ENCODE measurements at places on chromosomes 12 and 14.

DNA sequence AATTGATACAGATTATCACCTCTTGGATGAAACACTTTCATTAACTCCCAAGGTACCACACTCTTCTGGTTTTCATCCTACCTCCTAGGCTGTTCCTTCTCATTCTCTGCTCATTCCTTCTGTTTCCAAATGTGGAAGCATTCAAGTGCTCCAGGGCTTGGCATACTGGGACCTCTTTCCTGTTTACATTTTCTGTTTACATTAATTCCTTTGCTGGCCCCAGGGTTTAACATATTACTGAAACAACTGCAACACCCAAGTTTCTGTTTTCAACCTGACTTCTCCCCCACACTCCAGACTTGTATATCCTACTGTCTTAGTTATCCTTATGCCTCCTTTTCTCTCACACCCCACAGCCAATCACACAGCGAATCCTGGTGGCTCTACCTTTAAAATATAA, 386.3 kb upstream of the GARIN6 start:
- no peak for DNase-seq

- DNase-seq = no peak
Observed at GRCh38 chr12:92359581-92360209, 214.0 kb upstream of the BTG1 start.

DNA sequence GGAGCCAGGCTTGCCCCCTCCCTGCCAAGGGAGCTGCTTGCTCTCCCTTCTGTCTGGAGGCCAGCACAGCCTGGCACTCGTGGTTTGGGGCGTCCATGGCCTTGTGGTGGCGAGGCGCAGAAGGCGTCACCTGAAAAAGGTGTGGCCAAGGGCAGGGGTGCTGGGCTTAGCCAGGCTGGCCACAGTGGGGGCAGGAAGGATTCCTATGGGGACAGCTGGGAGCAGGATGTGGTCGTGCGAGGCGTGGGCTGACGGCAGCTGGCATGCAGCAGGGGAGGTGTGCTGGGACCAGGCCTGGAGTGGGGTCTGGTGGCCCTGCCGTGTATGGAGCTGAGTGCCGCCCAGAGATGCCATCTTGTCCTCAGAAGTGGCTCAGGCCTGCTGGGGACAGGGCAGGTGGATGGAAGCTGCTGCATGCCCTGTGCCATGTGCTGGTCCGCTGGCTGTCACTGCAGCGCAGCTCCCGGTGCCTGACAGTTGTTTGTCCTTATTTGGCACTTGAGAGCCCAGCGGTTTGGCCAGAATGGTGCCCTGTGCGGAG, 30.0 kb downstream of the SH2B3 start:
- DNase-seq = no peak

DNA sequence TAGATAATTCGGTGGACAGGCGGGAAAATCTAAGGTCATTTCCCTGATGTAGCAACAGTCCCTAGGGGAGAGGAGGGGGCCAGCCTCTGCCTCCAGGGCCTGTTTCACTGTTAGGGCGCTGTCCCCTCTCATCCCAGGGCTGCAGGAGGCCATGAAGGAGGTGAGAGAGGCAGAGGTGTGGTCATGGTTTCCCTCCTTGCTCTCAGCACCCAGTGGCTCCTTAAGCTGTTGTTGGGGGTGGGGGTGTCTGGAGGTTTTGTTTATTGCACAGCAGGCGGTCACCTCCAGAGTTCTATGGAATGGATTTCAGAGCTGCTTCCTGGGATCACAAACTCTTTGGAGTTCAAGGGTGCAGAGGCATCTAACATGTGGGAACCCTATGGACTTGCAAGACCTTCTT, 212.5 kb upstream of the RTL1 start:
- DNase-seq = no peak

GRCh38 chr12:95545303-95545702, 6.0 kb downstream of the USP44 start:
- no peak for DNase-seq

- DNase-seq = peak; percentile 4
Observed at GRCh38 chr14:71013551-71014192, 106.4 kb downstream of the PCNX1 start.

- no peak for DNase-seq
Observed at GRCh38 chr12:110234755-110235154, 46.3 kb upstream of the ATP2A2 start.

DNA sequence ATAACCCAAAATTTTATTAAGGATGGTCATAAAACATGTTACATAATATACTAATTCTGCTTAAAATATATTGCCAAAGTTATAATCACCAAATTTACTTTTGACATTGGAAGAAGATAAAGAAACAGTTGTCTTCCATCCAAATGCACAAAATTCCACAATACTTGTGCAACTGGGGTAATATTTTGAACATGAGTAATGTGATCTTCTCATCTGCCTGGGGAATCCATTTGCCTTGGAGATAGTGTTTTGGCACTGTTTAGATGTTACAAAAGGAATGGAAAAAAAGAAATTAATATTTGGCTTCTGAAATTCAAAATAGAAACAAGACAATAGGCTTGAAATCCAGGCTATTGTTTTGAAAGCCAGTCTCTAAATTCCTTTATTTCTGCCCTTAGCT, 9.1 kb downstream of the GPR19 start:
- DNase-seq = no peak

DNA sequence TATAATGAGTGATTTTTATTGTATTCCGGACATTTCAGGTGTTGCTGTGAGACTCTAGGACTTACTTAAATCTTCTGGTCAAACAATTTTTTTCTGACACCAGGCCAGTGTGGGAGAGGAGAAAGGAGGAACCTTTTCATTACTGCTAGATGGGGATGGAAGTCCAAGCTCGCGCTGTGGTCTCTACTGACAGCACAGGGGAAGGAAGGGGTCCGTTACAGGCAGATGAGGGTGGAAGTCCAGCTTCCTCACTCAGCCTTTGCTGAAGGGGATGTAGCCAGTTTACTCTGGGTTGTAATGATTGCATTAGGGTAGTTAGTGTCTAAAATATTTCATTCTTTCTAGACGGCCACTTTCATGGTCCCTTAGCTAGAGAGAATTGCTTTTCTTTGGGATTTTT, 26.3 kb upstream of the ST8SIA1 start:
- no peak for DNase-seq

DNA sequence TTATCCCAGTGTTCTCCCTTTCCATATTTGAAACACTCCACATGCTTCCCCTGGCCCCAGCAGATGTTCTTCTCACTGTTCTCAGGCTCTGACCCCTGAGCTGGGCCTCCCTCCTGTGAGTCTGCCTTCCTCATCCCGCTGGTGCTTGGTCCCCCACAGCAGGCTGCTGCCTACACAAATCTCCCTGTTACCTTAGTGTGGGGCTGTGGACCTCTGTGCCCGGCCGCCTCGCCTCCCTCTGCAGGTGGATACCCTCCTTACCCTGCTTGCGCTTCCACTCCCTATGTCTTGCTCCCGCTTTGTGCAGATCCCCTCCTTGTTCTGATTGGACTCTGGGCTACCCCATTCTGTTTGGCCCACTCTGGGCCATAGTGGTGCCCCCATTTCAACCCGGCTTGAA, 6.9 kb downstream of the DERA start:
- no peak for DNase-seq

- DNase-seq = no peak
Observed at GRCh38 chr12:127607146-127607725, 659.7 kb upstream of the TMEM132C start.

- no peak for DNase-seq
Observed at GRCh38 chr14:50040401-50040775, 76.0 kb downstream of the VCPKMT start.

GRCh38 chr12:66852091-66852490, 173.2 kb upstream of the GRIP1 start:
- DNase-seq = no peak

- DNase-seq = peak; percentile 5
Observed at GRCh38 chr14:45526715-45527549, 273.9 kb upstream of the MIS18BP1 start.

- no peak for DNase-seq
Observed at GRCh38 chr14:94340533-94340932, 17.4 kb upstream of the SERPINA6 start.

GRCh38 chr12:58918469-58918844, 1.8 kb downstream of the LRIG3 start:
- DNase-seq = no peak

DNA sequence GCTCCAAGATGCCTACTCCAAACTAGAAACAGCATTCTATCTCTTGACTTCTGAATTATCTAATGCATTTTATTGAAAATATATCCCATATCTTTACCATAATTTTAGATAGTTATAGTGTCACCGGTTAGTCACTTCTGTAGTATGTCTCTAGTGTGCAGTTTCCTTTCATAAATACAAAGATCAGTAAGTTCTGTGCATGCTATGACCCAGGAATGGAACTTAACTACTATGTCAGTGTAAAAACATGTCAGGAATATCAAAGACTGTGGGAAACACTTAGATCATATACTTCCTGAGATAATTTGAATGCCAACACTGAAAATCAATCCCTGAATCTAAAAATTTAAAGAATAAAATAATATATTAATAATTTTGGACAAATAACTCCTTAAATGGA, 237.6 kb downstream of the ATXN7L3B start:
- DNase-seq = no peak

GRCh38 chr12:102659200-102659911, 179.0 kb upstream of the IGF1 start:
- no peak for DNase-seq

DNA sequence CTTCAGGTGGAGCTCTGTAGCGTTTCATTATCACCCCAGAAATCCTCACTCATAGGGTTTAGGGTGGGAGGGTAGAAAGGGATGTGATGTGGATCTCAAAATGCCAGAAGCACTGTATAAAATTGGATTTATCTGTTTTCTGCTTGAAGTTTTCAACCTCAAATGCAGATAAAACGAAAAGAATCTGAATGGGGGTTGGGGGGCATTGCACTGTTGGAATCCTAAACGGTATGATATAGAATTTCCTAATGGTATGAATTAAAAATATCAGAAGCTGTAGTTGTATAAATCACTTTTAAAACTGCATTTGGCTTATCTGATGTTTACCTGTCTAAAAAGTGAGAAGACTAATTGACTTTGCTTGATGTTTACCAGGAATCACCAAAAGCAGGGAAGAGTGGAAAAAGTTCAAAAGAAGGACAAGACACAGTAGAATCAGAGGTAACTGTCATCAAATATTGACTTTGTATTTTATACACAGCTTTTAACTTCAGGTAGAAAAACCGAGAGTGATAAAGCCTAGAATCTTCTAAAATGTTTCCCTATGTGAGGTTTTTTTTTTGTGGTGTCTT, 1.1 kb downstream of the PPP2R5C start:
- no peak for DNase-seq

- no peak for DNase-seq
Observed at GRCh38 chr14:96297000-96297399, 41.0 kb downstream of the BDKRB1 start.

DNA sequence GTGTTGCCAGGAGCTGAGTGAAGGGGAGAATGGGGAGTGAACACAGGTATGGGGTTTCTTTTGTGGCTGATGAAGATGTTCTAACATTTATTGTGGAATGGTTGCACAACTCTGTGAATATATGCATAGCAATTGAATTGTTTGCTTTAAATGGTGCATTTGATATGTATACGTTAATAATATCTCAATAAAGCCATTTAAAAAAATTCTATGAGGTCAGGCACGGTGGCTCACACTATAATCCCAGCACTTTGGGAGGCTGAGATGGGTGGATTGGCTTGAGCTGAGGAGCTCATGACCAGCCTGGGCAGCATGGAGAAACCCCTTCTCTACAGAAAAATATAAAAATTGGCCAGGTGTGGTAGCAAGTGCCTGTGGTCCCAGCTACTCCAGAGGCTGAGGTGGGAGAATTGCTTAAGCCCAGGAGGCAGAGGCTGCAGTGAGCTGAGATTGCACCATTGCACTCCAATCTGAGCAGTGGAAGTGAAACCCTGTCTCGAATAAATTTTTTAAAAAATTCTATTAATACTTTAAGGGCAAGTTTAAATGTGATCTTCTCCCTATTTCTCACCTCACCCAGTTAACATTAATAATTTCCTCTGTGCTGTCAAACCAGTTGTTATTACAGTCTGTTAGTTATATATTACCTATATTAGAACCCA, 65.3 kb downstream of the DENND5B start:
- no peak for DNase-seq

GRCh38 chr14:22547948-22548750, 40.9 kb downstream of the DAD1 start:
- no peak for DNase-seq

DNA sequence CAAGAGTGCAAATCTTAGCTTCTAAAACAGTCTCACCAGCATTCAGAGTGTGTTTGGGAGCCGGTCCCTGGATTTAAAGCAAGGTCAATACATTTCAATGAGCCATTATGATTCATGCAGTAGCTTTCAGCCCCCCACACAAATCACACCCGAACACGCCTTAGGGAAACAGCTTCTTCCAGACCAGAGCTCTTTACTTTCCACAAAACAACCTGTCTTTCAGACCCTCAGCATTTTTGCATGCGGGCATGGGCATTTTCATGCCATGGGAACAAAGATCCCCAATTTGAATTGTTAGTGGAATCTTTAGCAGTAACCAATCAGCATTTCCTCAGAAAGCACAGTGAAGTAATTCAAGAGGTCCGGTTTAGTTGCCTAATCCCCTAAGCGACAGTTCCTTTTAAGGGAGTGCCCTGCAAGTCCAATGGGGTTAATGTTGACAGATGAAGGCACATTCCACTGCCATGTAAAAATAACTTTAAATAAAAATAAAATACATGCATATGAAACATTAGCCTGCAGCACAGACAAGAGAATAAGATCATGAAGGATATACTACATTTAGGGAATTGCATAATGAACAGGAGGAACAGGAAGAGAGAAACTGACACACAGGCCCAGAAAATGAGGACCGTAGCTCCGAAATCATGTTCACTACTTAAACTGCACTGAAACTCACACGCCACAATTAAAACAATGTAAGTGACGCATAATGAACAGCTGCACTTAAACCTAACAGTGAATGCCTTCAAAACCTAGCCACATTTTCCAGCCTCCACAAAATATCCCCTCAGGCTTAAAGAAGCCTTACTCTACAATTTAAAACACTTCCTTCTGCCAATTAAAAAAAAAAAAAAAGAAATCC, 4.0 kb downstream of the VPS37B start:
- DNase-seq = no peak

GRCh38 chr14:35242599-35243311, 49.4 kb upstream of the PSMA6 start:
- DNase-seq = no peak

DNA sequence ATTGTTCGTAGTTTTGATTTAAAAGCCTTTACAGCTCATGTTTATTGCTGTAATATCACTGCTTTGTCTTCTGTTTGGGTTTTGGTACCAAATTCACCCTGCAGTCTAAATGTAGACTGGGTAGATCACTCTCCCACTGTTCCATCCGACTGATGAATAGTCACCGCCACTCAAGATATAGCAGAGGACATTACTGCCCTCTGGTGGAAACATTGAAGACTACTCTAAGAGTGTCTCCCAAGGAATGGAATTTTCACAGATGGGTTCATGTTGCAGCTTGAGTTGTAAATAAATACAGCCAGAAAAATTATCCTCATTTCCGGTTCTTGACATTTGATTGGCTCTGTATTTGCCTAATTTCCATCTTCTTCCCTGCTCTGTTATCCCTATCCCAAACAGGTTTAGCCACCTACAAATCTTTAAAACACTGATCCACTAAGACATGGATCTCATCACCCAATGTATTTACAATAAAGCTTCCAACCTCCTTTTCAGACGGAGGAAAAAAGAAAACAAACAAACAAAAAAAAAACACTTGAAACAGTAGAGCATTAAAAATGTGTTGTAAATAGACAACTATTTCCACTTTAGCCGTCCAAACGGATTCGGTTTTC, 198.3 kb upstream of the CPNE8 start:
- DNase-seq = peak; percentile 35
